Activated naive CD4-positive, alpha-beta T cell treated with anti-CD3 and anti-CD28 coated beads for 36 hours (primary cell): ENCODE measurements at places on chromosomes 2 and 18. TPM values are rescaled to one million over a fixed set of nuclear protein-coding genes. Genes with fewer than 3 reads are reported as not detected.

NOL4 gene
- total RNA-seq: not detected

- no peaks in the 10 kb centered on the region for H3K36me3 ChIP-seq
- no peak overlapping the region for H3K4me3 ChIP-seq
Observed at GRCh38 chr2:203692031-203692710, 14.3 kb upstream of the CD28 start.

DNA sequence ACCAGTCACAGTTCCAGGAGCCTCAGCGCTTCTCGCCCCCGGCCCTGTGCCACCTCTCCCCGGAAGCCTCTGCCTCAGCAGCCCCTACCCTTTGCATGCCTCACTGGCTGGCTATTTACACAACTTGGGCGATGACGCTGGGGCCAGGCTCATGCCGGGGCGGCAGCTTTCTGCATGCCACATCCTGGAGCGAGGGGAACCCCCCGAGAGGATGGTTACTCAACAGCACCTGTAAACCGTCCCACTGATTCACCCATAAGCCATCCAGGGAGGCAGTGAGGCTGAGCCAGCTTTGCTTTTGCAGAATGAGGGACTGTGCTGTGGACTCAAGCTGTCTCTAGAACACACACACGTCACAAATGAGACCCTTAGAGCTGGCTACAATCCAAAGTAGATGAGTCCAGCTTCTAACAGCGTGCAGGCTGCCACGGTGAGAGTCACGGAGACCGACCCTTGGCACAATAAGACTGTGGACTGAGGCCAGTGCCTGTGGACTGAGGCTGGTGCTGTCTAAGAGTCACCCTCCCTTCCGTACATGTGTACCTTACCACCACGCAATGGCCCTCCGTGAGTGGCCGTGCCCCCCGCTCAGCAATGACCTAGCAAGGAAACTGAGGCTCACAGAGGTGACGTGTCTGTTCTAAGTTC, 45.6 kb upstream of the ODC1 start:
- H3K27ac ChIP-seq: peak overlapping the region; percentile 46
- peaks cover 13% of the 10 kb centered on the region for H3K4me1 ChIP-seq
- H3K27me3 ChIP-seq: peaks cover 4% of the 10 kb centered on the region

DNA sequence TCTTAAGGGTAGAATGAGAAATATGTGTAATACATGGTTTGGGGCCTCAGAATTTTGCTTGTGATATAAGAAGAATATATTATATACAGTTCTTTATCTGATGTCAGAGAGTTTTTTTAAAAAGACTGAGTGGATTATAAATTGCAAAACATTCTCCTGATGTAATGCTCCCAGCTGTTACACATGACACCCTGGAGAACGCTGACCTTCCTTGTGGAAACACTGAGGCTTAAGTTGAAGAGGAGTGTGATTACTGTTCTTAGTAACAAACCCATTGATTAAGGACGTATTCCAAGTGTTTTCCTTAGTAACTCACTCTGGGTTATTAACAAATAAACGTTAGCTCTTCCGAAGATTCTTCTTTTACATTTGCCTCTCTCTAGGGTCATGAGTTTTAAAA, 1069.3 kb upstream of the CNTNAP5 start:
- no peak overlapping the region for H3K4me3 ChIP-seq
- no peak overlapping the region for H3K27ac ChIP-seq
- no peak for DNase-seq
- H3K4me1 ChIP-seq: no peaks in the 10 kb centered on the region

GRCh38 chr18:44673256-44673880, 7.3 kb upstream of the SETBP1 start:
- peaks cover 41% of the 10 kb centered on the region for H3K27me3 ChIP-seq
- DNase-seq: no peak
- H3K27ac ChIP-seq: no peak overlapping the region
- no peak overlapping the region for H3K4me3 ChIP-seq
- H3K36me3 ChIP-seq: no peaks in the 10 kb centered on the region

GRCh38 chr2:55775828-55776227, 82.2 kb upstream of the PNPT1 start:
- H3K27ac ChIP-seq: no peak overlapping the region
- H3K4me1 ChIP-seq: no peaks in the 10 kb centered on the region
- no peak for DNase-seq
- no peaks in the 10 kb centered on the region for H3K36me3 ChIP-seq
- no peak overlapping the region for H3K4me3 ChIP-seq
